Stimulated activated CD8-positive, alpha-beta memory T cell treated with anti-CD3 and anti-CD28 coated beads, Interleukin-15, amount 100 ng/mL, for 4 hours (primary cell): ENCODE measurements at places on chromosomes 1 and 21.

DNA sequence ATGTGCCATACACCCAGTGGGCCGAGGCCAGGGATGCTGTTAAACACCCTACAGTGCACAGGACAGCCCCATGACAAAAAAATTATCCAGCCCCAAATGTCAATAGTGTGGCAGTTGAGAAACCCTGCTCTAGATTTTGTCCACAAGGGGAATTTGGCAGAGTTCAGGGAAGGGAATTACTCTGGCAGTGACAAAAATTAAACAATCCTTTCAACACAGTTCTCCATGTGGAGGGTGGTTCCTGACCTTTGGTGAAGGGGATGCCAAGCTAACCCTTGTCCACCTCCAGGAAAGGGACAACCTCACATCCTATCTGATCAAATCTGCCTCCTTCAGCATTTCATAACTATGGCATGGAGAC lies 28.4 kb upstream of the CD84 start:
- no peak for DNase-seq

GRCh38 chr1:184188037-184188436 lies 136.5 kb downstream of the TSEN15 start:
- DNase-seq: no peak

DNA sequence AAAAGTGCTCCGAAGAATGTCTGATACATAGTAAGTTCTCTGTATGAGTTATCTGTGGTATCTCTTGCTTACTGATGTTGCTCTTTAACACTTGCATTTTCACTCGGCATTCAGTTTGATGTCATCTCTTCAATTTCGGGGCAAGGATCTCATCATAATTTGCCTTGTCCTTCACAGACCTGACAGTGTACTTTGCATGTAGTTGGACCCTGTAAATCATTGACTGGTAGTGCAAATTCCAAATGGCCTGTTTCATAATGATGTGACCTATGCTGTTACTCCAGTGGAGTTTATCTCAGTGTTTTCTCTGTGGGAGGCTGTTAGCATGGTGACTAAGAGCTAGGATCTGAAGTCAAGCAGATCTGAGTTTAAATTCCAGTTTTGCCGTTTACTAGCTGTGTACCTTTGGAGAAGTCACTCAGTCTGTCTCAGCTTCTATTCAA lies 34.2 kb upstream of the ABCD3 start:
- DNase-seq: no peak

DNA sequence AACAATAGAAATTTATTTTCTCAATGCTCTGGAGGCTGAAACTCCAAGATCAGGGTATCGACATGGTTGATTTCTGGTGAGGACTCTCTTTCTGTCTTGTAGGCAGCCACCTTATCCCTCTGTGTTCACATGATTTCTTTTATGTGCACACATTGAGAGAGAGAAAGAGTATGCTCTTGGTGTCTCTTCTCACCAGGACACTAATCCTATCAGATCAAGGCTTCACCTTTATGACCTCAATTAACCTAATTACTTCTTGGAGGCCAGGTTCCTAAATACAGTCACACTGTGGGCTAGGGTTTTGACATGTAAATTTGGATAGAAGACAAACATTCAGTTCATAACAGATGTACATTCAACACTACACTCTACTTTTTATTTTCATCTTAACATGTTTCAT lies 1094.2 kb upstream of the ADGRL2 start:
- no peak for DNase-seq

- no peak for DNase-seq
These were observed 11.8 kb upstream of the TTC22 start for GRCh38 chr1:54812801-54813484.

DNA sequence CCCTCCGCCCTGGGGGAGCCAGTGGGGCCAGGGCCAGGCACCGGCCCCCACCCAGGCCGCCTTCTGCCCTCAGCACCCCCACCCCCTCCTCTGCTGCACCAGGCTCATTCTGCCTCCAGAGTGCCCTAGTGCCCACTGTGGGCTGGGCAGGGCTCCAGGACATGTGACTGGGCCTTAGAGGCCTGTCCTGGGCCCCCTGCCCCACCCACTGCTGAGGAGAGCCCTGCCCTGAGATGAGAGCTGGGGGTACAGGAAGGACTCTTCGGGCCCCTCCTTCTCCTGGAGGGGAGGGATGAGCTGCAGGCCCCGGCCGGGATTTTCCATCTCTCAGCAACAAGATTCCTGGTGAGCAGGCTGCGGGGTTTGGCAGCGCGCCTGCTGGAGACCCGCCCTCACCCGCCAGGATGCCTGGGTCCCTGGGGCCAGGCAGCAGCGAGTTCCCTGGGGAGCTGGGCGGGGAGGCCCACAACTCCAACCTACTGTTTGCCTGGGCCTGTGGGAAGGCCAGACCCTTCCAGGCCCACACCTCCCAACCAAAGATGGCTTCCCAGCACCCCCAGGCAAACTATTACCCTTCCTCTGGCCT lies 14.0 kb downstream of the AHDC1 start:
- no peak for DNase-seq

GRCh38 chr21:14630556-14631069 lies 84.5 kb upstream of the SAMSN1 start:
- no peak for DNase-seq

GRCh38 chr1:211811126-211811525 lies 19.4 kb downstream of the LPGAT1 start:
- DNase-seq: no peak

- no peak for DNase-seq
These were observed at the start of gene LRRC7 for GRCh38 chr1:69567652-69568420. Gene LRRC7, plus strand, starts transcription at chr1:69567922. Its CDS starts 718 bp downstream, at chr1:69568640.

DNA sequence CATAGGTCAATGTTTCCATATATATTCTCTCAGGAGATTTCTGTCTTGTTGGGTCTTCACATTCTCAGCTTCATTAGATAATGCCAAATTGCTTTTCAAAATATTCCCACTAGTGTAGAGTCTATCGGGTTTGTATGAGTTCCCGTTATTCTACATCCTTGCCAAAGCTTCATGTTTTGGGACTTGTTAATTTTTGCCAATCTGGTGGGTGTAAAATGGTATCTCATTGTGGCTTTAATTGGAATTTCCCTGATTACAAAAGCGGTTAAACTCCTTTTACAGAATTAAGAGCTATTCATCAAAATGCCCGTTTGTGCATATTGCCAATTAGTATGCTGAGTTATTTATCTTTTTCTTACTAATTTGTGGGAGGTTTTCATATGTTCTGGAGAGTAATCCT lies 708.4 kb upstream of the ADAMTS5 start:
- DNase-seq: no peak

GRCh38 chr1:204077979-204078696 lies 5.2 kb downstream of the SOX13 start:
- DNase-seq: no peak

DNA sequence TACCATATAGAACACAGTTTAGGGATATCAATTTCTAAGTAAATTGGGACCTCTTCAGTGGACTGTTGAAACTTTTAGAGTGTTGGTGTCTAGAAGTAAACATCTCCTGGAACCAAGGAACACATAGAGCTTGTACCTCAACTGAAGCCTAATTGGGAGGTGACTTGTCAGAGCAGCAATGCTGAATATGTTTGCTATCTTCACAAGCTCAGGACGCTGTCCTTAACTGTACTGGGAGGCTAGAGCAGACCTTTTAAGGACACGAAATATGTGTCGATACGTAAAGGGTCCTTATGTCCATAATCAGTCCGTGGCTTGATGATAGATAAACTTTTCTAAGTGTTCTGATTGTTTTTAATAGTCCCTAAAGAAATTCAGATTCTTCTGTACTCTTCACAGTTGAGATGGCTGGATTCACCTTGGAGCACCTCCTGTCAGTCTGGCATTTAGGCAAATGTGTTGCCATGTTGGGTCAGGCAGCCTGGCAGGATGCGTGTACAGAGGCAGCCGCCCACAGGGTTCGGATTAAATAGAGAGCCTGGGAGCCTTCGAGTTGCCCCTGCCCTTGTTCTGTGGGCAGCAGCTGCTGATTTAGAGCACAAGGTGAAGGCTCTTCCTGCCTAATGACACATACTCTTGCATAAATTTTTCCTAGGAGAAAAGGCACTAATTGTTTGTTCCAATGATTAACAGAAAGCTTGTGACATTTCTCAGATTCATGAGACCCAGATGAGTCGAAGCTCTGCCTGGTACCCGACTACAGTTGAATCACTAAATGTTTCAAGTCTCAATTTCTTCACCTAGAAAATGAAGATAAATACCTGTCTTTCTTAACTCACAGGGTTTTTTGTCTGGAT lies 3.6 kb downstream of the ACTN2 start:
- DNase-seq: no peak

DNA sequence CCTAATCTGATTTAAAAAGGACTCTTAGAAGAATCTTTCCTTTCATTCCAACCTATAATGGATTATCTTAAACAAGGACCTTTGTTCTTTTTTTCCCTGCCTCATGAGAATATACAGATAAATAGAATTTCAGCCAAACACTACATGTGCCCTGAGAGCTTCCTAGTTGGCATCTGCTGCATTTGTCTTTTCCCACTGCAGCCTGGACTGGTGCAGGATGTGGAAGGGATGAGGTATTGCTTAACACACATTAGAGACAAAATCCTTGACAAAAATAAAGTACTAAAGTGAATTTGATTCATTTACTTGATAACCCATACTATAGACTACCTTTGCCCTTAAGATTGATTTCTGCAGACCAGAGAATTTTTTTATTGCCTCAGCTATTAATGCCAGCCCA lies 59.5 kb downstream of the PALMD start:
- no peak for DNase-seq

DNA sequence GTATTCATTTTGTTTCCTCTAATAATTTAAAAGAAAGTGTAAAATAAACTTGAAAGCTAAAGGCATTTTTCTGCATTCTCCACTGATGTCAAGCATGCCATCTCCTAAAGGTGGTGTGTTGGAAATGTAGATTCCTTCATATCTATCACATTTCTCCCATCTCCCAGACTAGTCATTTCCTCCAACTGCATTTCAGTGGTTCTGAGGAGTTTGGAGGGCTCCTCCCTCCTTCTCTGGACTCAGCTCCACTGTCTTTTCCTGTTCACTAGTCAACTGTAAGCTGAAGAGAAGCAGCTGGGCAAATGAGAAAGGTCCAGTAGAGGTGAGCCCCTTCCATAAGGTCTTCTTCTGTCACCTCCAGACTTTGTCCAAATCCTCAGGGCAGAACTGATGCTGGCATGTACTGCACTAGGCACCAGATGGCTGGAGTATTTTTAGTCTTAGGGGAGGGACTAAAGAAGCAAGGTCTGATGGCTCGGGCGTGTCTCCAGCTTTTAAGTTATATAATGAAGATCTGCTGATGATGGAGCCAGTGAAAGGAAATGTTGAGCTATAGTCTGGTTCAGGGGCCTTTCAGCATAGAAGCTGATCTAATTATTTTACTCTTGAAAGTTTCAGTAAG lies 186.1 kb downstream of the NTNG1 start:
- no peak for DNase-seq

GRCh38 chr1:156025876-156026275 lies 5.1 kb upstream of the SSR2 start:
- no peak for DNase-seq

DNA sequence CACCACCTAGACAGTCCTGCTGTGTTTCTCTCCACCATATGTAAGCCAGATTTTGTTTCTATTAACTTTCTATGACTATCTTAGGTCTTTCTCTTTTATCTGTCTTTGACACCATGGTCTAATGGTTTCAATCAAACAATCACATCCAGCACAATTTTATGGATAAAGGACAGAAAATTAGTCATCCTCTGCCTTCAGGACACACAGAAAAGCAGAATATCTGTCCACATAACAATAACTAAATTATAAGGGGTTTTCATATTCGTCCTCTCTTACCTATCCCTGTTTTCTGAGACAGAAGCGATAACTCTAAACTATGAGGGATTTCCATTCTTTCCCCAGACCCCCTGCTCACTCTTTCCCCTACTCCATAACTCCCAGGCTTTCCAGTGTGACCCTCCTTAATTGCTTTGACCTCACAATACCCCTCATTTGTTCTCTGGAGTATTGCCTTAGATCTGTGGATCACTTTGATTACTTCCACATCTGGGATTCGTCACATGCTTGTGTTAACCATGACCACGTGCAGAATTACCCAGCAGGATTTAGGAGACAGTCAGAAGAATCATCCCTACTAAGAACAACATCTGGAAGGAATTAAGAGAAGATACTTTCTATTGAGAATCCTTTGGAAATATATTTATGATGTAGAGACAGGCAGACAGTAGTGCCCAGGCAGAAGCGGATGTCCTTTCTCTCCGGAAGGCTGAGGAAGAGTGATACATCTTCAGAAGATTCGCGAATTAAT lies 108.2 kb upstream of the GREM2 start:
- no peak for DNase-seq

- DNase-seq: no peak
These were observed 4.0 kb upstream of the S100A3 start for GRCh38 chr1:153553096-153553495.

DNA sequence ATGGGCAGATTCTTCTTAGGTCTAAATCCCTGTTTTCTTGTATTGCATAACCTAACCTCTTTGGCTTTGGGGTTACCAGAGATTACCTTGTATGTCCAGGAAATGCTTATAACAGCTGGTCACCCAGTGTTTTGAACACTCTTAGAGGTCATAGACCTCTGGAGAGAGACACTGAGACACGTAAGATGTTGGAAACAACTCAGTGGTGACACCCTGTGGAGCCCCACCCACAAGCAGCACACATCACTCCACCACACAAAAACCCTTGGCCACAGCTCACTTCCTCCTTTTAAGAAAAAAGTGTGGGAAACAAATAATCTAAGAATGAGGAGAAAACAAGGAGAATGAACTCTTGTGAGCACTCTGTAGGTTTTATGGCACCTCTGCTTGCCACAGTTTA lies 26.3 kb upstream of the CYP4B1 start:
- no peak for DNase-seq

GRCh38 chr1:203215573-203215972 lies 13.9 kb downstream of the CHIT1 start:
- no peak for DNase-seq

- DNase-seq: no peak
These were observed 200.8 kb upstream of the ST6GALNAC5 start for GRCh38 chr1:76666499-76666898.

- DNase-seq: no peak
These were observed 3.1 kb upstream of the CDC14A start for GRCh38 chr1:100349246-100349645.

DNA sequence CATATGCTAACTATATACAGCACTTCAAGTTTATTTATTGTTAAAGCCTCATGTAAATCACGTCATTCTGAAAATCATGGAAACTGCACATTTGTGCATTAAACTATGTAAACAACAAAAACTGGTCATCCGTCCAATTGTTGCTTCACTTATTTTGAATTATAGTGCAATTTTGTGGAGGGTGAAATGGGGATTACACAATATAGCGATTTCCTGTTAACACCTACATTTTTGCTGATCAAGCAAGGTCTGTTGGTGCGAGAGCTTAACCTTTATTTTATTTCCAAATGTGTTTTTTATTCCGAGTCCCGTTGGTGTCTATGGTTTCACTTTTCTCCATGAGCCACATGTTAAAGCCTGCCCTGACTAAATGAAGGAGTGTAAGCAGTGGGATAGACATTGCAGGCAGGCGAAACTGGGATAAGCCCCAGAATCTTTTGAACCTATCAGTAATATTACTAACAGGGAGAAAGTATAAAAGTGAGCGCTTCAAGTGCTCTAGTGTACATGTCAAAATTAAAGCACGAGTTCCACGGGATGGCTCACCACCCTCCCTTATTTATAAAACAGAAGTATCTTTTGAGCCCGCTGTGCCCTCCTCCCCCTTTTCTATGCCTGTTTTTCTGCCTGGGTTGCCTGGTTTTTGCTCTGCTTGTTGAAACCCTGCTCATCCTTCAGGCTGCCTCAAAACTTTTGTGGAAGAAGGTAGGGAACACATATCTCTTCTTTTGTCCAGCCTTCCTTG lies 120.7 kb downstream of the NFIA start:
- DNase-seq: no peak
